ENCODE measurements at places on chromosomes 5 and 9. TPM values are rescaled to one million over a fixed set of nuclear protein-coding genes. Genes with fewer than 3 reads are reported as not detected.

GRCh38 chr5:179905161-179905560, 2.5 kb downstream of the TBC1D9B start:
- DNase-seq: no peak

- DNase-seq: no peak
Measured at GRCh38 chr5:40386289-40386688, 293.4 kb upstream of the PTGER4 start.

GRCh38 chr9:19156026-19156474, 28.8 kb upstream of the PLIN2 start:
- no peak for DNase-seq

GRCh38 chr5:1371218-1371971, 26.5 kb upstream of the CLPTM1L start:
- DNase-seq: no peak

DNA sequence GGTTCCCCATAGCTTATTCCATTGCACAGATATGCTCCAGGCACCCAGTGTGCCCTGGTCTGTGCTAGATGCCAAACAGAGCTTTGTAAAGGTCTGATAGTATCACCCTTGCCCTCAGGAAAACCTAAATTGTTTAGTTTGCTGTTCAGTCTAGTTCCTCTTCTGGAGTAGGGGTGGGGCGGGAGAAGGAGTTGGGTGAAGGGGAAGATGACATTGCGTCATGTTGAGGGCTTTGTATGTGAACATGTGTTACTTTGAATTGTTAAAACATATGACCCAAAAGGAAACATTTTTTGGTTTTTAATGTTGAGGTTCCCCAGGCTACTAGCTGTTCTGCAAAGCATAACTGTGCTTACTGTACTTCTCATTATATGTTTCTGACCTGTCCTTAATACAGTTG, 40.6 kb downstream of the HACD4 start:
- DNase-seq: no peak

DNA sequence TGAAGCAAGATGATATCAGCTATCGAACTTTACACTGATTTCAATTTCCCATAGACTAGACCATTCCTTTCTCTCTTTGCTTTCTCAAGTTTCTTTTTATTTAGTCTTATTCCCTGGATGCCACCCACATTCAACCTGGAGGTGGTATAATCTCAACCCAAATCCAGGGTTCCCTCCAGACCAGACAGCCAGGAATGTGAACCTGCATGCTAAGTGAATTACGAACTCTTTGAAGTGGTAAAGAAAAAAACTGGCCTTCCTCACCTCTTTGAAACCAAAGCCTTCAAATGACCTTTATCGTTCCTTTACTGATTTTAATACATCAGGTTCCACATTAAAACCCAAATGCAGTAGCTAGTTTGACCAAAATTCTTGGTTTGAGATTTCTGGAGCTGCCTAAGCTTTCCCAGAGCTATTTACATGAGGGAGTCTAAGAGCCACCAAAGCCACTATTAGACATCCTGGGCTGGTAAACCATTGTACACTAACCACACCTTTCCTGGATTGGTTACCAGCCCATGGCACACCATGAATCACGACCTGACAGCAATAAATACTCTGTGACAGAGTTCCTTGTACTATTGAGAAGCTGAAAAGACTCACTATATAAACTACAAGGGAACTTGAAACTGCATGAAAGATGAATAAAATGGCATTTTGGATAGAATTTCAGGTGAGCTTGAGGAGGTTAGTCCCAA, 323.7 kb downstream of the ADAMTS6 start:
- DNase-seq: no peak

- DNase-seq: peak; percentile 62
Measured at GRCh38 chr5:157538311-157538710, 37.3 kb downstream of the ADAM19 start.

- DNase-seq: no peak
Measured at GRCh38 chr9:89706731-89707191, 101.9 kb downstream of the GADD45G start.

- DNase-seq: no peak
Measured at GRCh38 chr9:16683326-16683725, 187.1 kb downstream of the BNC2 start.

DNA sequence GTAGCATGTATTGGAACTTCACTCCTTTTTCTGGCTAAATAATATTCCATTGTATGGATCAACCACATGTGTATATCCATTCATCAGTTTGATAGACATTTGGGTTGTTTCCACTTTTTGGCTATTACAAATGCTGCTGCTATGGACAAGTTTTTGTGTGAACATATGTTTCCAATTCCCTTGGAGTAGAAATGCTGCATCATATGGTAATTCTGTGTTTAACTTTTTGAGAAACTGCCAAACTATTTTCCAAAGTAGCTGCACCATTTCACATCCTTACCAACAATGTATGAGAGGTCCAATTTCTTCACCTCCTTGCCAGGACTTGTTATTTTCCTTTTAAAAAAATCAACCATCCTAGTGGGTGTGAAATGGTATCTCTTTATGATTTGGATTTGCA, 8.4 kb downstream of the FRRS1L start:
- DNase-seq: no peak

DNA sequence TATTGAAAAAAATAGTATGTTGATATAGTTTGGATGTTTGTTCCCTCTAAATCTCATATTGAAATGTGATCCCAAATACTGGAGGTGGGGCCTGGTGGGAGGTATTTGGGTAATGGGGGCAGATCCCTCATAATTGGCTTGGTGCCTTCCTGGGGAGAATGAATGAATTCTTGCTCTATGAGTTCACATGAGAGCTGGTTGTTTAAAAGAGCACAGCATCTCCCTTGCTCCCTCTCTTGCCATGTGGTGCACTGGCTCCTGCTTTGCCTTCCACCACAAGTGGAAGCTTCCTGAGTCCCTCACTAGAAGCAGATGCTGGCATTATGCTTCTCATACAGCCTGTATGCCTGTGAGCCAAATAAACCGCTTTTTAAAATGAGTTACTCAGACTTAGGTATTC, 154.8 kb downstream of the ADAMTS6 start:
- no peak for DNase-seq

- no peak for DNase-seq
Measured at GRCh38 chr9:90310521-90310876, 332.1 kb downstream of the DIRAS2 start.

GRCh38 chr5:33244441-33245150, 196.2 kb upstream of the TARS1 start:
- no peak for DNase-seq

GRCh38 chr5:78354066-78354670, 6.2 kb upstream of the SCAMP1 start:
- no peak for DNase-seq

- peak; percentile 71 for DNase-seq
Measured at GRCh38 chr9:127180457-127181314, 58.3 kb upstream of the ANGPTL2 start.

DNA sequence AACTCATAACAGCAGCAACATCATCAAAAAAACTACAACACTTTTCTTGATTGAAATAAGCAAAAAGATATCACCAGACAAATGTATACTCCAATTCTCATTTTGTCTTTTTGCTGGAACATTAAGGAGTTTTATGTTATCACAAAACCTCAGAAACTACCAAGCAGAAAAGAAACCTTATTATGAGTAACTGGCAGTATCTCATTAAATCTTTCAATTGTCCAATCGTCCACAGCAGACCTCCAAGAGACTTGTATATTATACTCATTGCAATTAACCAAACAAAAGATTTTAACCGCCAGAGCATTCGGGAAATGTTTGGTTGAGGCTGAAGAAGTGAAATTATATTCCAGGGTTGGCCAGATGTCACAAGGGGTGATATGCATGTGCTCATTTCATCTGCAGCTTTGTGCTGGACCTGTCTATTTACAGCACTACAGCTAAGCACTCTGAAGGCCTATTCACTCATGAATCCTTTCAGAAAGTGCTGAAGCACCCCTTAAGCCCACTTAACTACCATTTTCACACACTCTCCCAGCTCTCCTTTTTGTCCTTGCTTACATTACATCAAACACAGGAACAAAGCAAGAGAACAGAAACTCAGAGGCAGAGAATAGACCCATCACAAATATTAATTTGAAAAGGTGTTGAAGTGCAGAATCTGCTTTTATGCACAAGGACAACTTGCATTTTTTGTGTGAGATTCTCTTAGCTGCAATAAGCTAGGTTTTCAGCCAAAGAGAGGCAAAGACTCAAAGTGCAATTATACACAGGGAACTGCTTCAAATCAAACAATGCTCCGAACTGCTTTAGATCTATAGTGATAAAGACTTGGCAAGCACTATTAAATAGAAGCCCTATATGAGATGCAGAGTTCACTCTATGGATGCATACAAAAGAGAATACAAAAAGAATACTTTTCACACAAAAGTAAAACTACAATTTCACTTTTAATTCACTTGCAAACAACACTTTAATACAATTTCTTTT, 150.4 kb upstream of the POU5F2 start:
- no peak for DNase-seq

The SLC6A3 gene
- 0.19 TPM for total RNA-seq

The PLPPR1 gene
- not detected for total RNA-seq

The TMEM174 gene
- not detected for total RNA-seq

The CDH18 gene
- total RNA-seq: not detected

The LMX1B gene
- 0.62 TPM for total RNA-seq

The TTC23L gene
- total RNA-seq: 0.32 TPM

The ZNF300 gene
- 1.5 TPM for total RNA-seq

The DOLPP1 gene
- total RNA-seq: 4.8 TPM

The C1QTNF3 gene
- 2.8 TPM for total RNA-seq

The PRLR gene
- 0.30 TPM for total RNA-seq

The PCDHB2 gene
- 2.4 TPM for total RNA-seq

Data from cardiac septum (tissue), 1 donor.